ENCODE measurements at places on chromosomes 3 and 15.

DNA sequence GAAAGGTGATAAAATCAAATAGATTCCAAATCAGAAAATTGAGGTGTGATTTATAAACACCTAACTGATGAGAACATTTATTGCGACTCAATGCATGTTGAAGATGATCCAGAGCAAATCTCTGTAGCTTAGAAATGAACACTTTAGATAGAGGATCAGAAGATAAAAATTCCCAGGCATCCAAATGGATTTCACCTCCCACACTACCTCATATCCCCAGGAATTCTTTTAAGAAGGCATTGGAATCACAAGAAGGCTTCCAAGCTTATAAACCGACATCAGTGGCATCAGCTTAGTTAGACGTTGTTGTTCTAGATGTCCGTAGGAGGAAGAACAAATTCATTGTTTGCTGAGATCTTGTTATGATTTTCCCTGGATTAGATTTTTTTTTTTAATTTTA is 154.4 kb downstream of the EBLN2 start:
- DNase-seq: no peak

GRCh38 chr3:181703601-181704420 is 7.9 kb upstream of the SOX2 start:
- no peak for DNase-seq

DNA sequence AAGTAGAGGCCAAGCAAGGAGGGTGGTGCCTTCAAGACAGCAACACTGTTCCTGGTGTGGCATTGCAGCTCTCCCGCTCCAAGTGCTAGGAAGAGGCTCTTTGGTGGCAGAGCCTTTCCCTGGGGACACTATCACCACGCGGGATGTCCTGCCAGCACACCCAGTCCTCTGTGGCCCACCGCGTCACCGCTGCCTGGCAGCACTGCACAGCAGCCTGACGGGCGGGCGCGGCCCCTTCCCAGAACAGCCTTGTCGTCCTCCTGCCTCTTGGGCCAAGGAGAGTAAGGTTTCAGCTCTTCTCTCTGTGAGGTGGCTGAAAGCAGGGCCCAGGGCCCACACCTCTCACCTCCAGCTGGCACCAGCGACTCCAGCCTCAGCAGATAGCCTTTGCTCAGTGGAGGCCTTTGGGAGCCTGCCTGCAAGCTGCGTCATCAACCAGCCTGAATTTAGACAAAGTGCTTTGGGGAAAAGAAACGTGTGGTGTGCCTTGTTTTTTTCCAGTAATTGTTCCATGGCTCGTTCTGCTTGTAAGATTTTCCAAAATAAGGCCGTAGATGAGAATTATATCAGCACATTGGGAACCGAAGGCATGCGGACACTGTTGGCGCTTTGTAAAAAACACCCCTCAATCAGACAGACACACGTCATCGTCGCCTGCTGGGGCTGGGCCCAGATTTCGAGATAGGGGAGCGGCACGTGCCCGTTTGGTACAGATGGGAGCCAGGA is 65.0 kb downstream of the AAGAB start:
- no peak for DNase-seq

DNA sequence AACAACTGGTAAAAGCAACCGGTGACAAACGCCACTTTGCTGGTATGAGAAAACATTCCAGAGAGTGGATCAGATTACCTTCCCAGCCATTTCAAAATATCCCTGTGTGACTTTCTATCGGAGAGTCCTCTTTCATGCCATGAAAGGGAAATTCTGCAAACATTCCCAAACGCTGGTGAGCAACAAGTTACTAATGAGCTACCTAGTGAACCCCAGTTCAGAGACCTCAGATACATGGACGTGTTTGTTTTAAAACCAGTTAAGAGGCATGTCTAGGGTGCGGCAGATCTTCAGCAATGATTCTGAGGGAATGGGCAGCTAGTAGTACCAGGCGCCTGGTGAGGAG is 418.2 kb upstream of the NR2F2 start:
- no peak for DNase-seq

DNA sequence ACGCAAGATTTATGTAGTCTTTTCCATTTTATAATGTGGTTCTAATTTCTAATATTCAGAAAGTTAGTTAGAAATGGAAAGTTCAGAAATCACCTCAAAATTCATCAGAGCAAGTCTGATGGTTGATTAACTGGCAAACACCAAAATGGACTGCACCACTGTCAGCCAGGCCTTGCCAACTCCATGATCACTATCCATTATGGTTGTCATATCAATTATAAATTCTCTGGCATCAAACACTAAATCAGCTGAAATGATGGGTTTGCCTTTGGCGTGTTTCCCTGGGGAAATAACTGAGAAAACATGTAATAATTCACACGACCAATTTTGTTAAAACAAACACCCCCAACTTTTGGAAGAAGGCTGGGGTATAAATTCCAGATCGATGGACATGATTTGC is 219.4 kb downstream of the CDIN1 start:
- no peak for DNase-seq

- no peak for DNase-seq
Measured at GRCh38 chr3:148408667-148409066, 289.0 kb upstream of the AGTR1 start.

DNA sequence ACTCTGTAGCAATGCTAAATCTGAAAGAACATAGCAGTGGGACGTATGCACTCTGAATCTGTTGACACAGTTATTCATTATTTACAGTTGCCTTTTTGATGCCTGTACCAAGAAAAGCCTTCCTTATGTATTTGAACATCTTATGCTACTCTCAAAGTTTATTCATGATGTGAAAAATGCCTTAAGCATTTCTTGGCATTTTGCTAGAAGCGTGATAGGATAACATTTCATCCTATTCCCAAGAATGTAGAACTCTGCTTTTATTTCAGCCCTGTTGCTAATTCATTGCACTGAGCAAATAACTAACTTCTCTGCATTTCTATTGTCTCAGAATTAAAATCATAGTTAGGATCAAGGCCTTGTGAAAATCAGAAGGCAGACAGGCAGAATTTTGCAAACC is 105.5 kb downstream of the STRIT1 start:
- DNase-seq: no peak

- DNase-seq: no peak
Measured at GRCh38 chr15:63057468-63058345, 15.2 kb downstream of the TPM1 start.

DNA sequence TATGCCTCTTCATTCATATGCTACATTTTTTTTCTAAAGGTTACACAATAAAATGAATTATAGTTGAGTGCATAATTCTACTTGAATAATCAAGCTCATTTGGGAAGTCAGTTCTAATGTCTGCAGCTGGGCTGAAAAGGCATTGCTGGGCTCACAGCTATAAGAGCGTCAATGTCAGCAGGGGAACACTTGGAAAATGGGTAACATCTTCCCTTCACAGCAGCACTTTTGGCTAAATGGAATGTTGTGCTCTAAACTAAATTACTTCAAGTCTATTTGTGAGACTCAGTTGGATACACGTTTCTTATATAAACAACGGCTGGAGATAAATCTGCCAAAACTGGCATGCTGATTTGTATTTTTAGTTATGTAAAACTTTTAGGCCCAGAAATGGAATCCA is 357.8 kb downstream of the TBL1XR1 start:
- DNase-seq: no peak

DNA sequence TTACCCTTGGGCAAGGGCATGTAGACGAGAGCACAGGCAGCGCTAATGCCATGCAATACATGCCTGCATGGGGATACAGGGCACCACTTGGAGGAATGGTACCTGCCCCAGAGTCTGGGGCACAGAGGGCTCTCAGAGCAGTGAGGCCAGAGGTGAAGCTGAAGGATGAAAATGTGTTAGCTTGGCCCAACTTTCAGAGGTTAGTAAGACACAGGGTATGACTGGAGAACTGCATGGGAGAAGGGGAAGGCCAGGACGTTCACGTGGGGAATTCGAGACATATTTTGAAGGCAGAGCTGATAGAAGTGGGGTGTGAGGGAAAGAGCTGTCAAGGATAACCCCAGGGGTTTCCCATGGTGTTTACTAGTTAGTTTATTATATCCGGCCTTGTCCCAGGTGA is 19.6 kb downstream of the CSRNP1 start:
- DNase-seq: no peak

Measured in NCI-H774 (cell line).